ENCODE measurements at places on chromosomes 2 and 18.

- DNase-seq, result no peak
Observed at GRCh38 chr2:59888015-59888414, 665.4 kb downstream of the BCL11A start.

DNA sequence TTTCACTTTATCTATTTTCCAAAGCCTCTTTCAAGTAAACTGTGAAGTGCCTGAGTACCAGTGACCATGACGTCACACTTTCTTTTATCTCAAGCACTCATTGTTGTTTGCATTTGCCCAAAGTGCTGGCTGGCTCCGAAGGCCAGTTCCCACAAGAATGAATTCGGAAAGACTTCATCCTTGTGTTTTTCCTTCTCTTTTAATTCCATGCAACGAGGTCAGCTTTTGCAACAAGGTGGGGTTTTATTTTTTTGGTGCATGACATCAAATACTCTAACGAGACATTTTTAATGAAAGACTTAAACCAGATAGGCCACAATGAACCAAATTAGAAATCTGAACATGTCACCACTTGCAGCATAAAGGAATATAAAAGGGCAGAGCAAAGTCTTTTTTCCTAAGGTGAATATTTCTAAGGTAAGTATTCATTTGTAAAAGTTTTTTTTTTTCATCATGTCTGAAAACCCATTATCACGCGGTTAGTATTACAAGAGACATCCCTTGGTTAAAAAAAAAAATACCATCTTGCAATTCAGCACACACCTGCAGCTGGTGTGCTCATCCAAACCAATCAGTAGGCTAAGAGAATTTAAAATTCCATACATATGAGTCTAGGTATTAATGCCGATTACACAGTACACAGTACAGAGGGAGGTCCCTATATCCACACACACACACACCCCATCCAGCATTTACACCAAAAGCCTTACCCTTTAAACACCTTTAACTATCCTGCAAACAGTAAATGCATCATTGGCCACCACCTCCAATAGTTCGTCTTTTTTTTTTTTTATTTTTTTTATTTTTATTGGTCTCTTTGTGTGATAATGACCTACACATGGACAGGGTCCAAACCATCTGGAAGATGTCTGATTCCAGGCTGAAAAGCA lies 2.3 kb downstream of the ARL4C start:
- DNase-seq, result no peak

GRCh38 chr2:83172841-83173240 lies 1286.2 kb downstream of the SUCLG1 start:
- DNase-seq, result no peak

- no peak for DNase-seq
Observed at GRCh38 chr18:11994336-11994702, 13.0 kb downstream of the IMPA2 start.

- DNase-seq, result no peak
Observed at GRCh38 chr2:72933646-72934151, 16.4 kb downstream of the EMX1 start.

DNA sequence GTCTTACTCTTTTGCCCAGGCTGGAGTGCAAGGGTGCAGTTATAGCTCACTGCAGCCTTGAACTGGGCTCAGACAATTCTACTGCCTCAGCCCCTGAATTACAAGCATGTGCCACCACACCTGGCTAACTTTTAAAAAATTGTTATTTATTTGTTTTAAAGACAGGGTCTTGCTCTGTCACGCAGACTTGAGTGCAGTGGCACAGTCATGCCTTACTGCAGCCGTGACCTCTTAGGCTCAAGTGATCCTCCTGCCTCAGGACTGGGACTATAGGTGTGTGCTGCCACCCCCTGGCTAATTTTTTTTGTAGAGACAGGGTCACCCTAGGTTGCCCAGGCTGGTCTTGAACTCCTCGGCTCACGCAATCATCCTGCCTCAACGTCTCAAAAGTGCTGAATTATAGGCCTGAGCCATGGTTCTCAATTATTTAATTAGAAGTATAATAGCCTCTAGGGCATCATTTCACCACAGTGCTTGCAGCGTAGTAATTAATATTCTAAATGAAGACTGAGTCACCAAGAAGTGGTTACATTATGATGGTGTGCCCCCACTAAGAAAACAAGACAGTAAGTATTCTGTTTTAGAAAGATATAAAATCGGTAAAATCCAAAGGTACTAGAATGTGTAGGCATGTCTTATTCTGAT lies 69.6 kb downstream of the EML4 start:
- no peak for DNase-seq

- no peak for DNase-seq
Observed at GRCh38 chr2:33108483-33109443, 162.0 kb downstream of the LTBP1 start.

DNA sequence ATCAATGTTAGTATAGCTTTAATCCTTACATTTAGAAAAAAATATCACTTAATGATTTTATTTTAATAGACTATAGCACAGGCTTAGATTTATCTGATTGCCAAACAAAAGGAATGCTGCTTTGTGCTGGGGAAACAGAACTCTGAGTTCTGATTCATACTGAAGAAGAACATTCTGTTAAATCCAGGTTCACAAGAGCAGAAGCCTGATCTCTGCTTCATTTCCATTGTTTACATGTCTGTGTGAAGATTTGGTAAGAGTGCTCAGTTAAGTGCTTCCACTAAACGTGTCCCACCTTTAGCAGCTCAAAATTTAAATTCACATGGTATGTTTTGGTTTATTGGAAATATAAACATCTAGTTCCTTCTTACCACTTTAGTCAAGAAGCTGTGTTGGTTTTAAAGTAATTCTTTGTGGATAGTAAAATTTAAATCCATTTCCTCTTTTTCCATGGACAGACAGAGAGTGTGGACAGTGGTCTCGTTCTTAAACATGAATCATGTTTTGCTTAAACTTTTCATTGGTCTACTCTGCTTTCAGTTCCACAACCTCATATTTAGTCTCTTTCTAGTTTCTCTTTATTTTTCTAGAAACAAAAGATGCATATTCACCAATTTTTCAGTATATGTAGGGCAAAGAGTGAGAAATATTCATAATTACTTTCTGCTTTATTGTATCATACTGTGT lies 59.1 kb downstream of the NYAP2 start:
- no peak for DNase-seq

DNA sequence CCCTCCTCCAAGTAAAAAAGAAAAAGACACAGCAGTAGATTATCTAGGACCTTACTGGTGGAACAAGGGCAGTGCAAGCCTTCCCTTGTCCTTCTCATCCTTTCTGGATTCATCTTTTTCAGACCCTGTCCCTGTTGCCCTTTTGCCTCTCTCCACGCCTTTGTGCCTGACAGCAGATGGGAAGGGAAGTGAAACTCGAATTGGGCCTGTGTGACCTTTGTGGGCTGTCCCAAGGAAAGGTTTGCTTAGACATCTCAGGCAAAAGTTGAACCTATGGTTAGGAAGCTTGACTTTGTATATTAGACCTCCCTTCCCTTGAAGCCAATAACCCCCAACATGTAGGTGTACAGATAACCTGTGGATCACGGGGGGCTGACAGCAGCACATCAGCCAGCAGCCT lies 185.3 kb downstream of the PRKCE start:
- no peak for DNase-seq

GRCh38 chr18:527146-527545 lies 26.6 kb upstream of the COLEC12 start:
- no peak for DNase-seq

GRCh38 chr18:26717123-26717719 lies 148.3 kb downstream of the AQP4 start:
- DNase-seq, result no peak

DNA sequence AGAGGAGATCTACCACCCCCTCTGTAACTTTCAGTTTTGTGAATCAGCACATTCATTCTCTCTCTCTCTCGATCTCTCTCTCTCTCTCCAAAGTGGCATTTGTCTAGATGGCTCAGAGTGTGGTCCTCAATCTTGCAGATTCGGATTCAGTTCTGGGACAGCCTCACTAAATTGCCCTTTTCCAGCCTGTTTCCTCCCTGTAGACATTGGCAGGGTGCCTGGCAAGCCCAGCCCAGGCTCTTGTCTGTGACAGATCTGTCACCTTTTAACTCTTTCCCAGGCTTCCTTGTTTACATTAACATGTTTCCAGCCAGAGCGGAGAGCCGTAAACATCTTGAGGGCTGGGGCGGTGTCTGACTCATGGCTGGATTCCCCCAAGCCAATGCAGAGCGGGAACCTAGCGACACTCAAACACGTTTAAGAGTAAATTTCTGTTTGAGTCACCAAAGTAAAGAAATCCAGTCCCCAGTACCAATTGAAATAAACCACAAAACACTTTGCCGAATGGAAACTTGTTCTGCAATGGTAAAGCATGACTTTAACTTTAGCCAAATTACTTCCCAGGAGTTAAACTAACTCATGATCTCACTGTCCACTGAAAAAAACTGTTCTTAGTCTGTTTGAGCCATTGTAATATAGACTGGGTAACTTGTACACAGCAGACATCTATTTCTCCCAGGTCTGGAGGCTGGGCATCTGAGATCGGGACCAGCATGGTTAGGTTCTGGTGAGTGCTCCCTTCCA lies 6.6 kb upstream of the CYP27C1 start:
- no peak for DNase-seq
